ENCODE measurements at places on chromosomes 5 and 9. TPM values are rescaled to one million over a fixed set of nuclear protein-coding genes. Genes with fewer than 3 reads are reported as not detected.

GRCh38 chr9:131727795-131728545 is 11.9 kb downstream of the RAPGEF1 start:
- peak; percentile 52 for DNase-seq

GRCh38 chr9:135797507-135798262 is 95.7 kb downstream of the KCNT1 start:
- peak; percentile 33 for DNase-seq

PCDHGC5 gene
- total RNA-seq: 5.4 TPM

PCDHGA7 gene
- total RNA-seq: 5.6 TPM

CENPK gene
- 104 TPM for total RNA-seq

Data from OCI-LY7 (cell line).